ENCODE measurements at places on chromosomes 6 and 20.

DNA sequence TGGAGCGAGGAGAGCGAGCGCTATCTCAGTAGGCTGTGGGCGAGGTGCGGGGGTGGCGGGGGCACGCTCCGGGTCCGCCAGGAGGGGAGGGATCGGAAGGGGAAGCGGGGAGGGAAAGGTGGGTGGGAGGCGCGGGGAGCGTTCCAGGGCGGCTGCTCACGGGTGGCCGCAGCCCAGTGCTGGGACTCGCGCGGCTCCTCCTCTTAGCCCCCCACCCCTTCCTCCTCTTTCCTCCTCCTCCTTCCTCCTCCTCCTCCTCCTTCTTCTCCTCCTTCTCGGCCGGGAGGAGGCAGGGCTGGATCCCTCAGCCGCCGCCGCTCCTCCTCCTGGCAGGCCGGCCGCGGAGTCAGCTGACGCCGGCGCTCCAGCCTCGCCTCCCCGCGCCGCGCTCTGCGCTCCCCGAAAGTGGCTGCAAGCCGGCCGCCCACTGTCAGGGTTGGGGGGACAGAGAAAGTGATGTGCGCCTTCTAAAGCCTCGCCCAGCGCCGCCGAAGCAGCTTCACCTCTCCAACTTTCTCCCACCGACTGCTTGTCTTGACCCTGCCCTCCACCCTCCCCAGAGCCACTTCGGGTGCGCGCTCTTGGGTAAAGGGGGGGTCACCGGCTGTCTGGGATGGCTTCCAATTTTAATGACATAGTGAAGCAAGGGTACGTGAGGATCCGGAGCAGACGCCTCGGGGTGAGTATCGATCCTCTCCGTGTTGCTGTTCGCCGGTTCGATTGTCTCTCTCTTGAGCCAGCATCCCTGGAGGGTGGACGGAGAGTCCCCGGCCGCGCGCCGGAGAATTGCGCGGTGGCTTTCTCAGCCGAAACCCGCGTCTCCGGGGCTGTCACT is at the start of gene DOK5:
DOK5 (plus strand) TSS at position 260 of the 835 bp plus-strand sequence; CDS start at position 614, 354 bp downstream.
- no peak for DNase-seq

GRCh38 chr6:32962213-32962826 is 6.1 kb upstream of the BRD2 start:
- no peak for DNase-seq

- no peak for DNase-seq
Measured at GRCh38 chr6:29974901-29975560, 32.7 kb downstream of the HLA-A start.

- no peak for DNase-seq
Measured at GRCh38 chr6:34813028-34813713, 21.3 kb downstream of the BLTP3A start.

GRCh38 chr6:27901801-27902200 is 10.4 kb downstream of the OR2B2 start:
- DNase-seq, result no peak

GRCh38 chr20:40744818-40745175 is 55.8 kb upstream of the MAFB start:
- no peak for DNase-seq

DNA sequence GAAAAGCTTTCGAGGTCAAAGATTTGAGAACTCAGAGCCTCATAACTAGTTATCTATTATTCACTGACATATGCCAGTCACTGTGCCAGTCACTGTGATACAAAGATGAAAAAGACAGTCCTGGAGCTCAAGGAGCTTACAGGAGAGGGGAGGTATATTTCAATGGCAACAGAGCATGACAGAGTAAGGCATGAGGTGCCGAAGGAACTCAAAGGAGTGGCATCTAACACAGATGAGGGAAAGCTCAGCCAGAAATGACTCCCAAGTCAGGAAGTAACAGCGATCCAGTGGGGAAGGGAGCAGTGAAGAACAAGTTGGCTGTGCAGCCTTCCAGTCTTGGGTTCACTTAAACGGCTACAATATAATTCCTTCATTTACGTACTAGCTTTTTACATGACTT is 46.6 kb downstream of the DTNBP1 start:
- DNase-seq, result no peak

GRCh38 chr6:38640216-38640909 is 634 bp upstream of the BTBD9 start:
- no peak for DNase-seq

GRCh38 chr6:153162172-153162571 is 31.1 kb upstream of the RGS17 start:
- DNase-seq, result no peak

- no peak for DNase-seq
Measured at GRCh38 chr20:25339608-25340007, 51.0 kb downstream of the ABHD12 start.

DNA sequence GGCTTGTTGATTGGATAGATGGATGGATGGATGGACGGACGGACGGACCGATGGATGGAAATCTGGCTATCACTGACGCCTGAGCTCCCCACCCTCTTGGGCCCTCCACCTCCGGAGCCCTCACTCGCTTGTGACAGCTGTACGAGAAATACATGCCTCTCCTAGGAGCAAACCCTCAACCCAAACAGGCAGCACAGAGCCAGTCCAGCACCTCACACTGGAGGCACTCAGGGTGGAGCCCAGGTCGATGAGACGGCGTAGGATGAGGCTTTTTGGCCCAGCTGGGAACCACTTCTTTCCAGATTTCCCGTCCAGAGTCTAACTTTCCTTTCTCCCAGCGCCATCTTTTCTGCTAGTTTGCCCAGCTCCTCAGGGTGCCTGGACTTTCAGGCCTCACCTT is 2.7 kb upstream of the LY6G5C start:
- DNase-seq, result no peak

DNA sequence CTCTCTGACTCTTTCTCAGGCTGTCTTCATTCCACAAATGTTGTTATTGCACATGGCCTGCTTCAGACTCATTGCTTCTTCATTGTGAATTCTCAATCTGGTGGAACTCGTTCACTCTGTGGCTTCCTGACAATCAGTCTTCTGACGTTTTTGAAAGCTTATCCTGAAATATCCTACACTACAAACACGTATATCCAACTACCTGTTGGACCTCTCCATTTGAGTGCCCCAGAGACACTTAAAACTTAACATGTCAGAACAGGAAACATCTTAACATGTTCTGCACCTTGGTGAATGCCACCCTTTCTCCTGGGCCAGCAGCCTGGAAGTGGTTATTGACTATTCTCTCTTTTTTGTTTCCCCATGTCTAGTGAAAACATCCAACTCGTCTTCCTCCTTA is 50.8 kb downstream of the AIG1 start:
- no peak for DNase-seq

GRCh38 chr6:156336733-156337132 is 440.4 kb upstream of the ARID1B start:
- DNase-seq, result no peak

GRCh38 chr6:164159061-164159460 is 744.5 kb downstream of the QKI start:
- DNase-seq, result no peak

GRCh38 chr20:3889489-3890397 is 556 bp downstream of the PANK2 start:
- DNase-seq, result no peak

GRCh38 chr20:6613280-6613861 is 154.1 kb upstream of the BMP2 start:
- DNase-seq, result no peak

DNA sequence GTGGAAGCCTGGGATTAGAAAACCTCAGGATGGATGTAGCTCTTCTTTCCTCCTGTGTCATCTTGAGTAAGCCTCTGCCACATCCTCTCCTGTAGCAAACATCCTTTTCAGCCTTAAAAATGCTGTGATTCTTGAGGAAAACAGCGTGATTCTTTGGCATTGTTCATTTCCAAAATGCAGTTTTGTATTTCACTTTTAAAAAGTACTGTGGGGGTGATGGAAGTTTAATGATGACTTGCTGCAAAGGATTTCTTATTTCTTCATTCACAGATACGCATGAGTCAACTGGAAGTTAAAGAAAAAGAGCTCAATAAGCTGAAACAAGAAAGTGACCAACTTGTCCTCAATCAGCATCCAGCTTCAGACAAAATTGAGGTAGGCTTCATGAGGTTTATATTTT is 23.9 kb upstream of the SNRNP48 start:
- DNase-seq, result no peak

DNA sequence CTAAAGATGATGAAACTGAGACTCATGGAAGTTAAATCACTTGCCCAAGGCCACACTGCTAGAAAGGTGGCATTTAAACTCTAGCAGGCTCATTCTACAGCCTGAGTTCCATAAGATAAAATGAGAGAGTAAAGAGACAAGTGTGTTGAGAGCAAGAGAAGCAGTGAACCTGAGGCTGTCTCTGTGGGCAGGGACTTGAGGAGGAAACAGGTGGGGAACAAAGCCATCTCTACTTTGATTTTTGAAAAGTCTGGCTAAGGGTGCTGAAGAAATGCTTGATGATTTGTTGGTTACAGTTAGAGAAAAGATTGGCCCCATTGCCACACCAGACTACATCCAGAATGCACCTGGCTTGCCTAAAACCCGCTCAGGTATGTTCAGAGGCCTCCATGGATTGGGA is 29.0 kb downstream of the GSS start:
- DNase-seq, result no peak

DNA sequence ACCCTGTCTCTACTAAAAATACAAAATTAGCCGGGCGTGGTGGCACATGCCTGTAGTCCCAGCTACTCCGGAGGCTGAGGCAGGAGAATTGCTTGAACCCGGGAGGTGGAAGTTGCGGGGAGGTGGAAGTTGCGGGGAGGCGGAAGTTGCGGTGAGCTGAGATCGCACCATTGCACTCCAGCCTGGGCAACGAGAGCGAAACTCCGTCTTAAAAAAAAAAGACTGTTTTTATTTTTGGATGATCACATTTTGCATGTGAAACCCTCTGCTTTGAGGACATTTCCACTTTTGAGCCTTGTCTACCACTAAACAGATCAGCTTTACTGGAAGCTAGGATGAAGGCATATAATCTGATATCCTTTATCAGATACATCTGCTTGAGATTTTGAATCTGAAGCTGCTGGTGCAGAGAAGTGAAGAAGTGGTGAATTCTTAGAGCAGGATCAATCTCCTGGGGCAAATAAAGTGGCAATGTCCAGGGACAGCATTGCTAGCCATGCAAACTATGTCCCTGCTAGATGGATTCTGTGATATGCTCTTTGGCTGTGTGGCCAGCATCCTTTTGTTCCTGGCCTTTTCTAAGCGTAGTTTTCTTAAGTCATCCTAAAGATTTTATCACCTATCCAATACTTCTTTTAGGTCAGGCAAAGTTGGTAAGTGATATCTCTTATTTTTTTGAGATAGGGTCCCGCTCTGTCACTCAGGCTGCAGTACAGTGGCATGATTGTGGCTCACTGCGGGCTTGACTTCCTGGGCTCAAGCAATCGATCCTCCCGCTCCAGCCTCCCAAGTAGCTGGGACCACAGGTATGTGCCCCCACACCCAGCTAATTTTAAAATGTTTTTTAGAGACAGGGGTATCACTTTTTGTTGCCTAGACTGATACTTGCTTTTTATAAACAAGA is 23.3 kb downstream of the RBL1 start:
- DNase-seq, result no peak

GRCh38 chr6:122059918-122060317 is 339.5 kb upstream of the HSF2 start:
- DNase-seq, result no peak

DNA sequence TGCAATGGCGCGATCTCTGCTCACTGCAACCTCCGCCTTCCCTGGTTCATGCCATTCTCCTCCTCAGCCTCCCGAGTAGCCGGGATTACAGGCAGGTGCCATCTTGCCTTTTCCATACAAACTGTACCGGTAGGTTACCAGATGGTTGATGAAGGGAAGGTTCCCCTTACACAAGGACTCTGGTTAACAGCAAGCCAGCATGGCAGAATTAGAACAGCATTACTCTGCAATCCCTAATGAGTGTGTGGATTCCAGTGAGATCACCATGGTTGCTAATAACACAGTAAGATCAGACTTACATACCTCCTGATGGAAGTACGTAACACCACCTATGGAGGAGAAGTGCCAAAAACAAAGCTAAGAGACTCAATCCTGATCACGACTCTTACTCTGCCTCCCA is 51.7 kb downstream of the TTI1 start:
- no peak for DNase-seq

DNA sequence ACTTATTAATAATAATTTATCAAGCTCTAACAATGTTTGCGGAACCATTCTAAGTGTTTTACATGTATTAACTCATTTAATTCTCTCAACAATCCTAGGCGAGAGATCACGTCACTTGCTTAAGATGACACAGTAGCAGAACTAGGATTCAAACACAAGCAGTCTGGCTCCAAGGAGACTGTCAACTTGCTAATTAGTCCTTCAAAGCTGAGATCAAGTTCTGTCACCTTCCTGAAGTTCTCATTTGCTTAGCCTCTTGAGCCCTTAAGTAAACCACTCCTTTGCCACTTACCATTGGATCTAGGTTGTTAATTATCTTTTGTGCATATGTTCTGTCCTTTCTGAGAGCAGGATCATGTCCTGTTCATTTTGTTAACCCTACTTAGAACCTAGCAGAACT is 14.1 kb downstream of the FKBP5 start:
- no peak for DNase-seq

- no peak for DNase-seq
Measured at GRCh38 chr6:2502998-2503674, 247.6 kb downstream of the MYLK4 start.

- DNase-seq, result no peak
Measured at GRCh38 chr6:144297511-144298100, 12.5 kb downstream of the UTRN start.

DNA sequence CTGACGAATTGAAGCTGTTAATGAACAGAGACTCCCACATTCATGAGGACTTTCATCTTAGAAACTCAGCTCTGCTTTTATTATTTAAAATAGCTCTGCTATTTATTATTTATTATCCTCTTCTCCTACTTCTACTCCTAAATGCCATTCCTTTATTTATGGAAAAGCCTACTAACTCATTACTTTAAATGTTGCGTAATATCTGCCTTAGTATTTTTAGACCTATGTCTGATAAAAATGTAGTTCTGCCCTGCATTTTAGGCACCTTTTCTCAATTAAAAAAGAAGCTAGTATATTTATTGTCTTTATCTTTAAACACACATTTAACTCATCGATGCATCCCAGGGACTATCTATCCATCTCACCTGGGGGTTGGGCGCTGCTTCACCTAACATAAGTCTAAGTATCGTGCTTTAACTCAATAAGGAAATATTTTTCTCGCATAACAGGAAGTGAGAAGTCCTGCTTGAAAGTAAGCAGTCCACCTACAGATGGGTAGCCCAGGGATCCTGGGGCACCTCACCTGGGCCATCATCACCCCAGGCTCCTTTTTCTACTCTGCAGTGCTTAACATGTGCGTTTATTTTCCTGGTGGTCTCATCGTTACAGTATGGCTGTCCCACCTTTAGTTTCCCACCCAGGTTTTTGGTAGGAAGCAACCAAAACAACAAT is 31.3 kb upstream of the FAM184A start:
- no peak for DNase-seq

DNA sequence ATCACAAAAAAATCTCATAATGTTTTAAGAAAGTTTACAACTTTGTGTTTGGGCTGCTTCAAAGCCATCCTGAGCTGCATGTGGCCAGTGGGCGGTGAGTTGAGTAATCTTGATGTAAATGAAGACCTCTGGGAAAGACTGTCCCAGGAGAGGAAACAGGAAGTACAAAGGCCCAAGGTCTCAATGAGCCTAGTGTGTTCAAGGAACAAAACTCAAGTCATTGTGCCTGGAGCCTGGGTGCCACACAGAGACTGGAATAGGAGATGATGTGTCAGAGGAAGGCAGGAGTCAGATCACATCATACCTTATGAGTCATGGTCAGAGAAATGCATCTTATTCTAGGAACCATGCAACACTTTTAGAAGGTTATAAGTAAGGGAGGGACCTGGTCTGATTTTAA is 51.5 kb downstream of the COL19A1 start:
- no peak for DNase-seq

GRCh38 chr20:45918182-45918737 is 6.3 kb upstream of the PLTP start:
- no peak for DNase-seq

GRCh38 chr6:125750692-125751333 is 1.4 kb downstream of the HEY2 start:
- no peak for DNase-seq
